ENCODE measurements at places on chromosomes 7 and 10.

GRCh38 chr7:12013983-12014382 is 182.0 kb upstream of the THSD7A start:
- no peak for DNase-seq

- DNase-seq = no peak
Measured at GRCh38 chr10:23338155-23338828, 6.3 kb downstream of the C10orf67 start.

GRCh38 chr10:72297281-72297804 is 23.6 kb downstream of the DDIT4 start:
- peak; percentile 99 for DNase-seq

- DNase-seq = no peak
Measured at GRCh38 chr10:101560298-101561067, 27.6 kb downstream of the POLL start.

- no peak for DNase-seq
Measured at GRCh38 chr7:138188290-138188858, 112.1 kb downstream of the AKR1D1 start.

- no peak for DNase-seq
Measured at GRCh38 chr7:42127232-42127622, 109.8 kb downstream of the GLI3 start.

DNA sequence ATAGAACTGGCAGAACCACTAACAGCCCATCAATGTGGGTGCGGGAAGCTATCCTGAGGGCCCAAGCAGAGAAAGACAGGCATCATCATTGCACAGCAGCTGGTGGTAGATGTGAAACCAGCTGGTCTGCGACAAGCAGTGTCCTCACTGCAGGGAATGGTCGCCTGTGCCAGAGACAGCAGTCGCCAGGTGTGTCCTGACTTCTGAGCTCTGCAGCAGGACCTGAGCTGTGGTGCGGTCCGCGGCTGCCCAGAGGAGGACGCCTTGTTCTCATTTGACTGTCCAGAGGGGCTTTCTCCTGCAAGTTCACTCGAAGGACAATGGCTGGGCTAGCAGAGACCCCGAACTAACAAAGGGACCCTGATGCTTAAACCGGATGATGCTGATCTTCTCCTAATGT is 97.4 kb downstream of the LRRC18 start:
- no peak for DNase-seq

DNA sequence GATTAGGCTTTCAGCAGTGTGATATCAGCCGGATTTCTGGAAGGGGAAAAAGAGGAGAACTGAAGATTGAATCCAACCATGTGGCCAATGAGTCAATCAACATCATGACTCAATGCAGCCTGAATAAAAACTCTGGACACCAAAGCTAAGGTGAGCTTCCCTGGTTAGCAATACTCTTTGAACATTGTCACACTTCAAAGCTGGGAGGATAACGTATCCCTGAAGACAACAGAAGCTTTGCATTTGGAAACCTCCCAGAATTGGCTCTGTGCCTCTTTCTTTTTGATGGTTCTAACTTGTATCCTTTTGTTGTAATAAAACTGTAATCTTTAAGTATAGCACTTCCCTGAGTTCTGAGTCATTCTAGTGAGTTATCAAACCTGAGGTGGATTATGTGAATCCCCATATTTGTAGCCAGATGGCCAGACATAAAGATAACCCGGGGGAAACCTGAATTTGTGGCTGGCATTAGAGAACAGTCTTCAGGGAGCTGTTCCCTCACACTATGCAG is 284.4 kb downstream of the IPMK start:
- DNase-seq = no peak

GRCh38 chr7:7157177-7157886 is 25.0 kb upstream of the C1GALT1 start:
- peak; percentile 84 for DNase-seq

DNA sequence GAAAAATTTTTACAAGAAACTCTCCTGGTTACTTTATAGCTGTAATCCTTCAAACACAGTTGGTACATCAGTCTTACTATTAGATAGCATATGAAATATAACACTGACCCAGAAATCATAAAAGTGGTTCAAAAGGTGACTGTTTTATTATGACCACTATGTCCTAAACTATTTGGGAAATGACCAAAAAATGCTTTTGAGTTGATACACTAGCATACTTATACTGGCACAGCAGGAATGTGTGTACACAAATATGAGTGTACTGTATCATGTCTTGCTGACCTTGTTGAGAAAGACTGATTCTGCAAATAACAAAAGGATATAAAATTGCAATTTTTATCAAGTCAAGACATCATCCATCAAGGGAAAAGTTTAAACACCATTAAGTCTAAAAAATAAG is 24.3 kb downstream of the CSTF2T start:
- no peak for DNase-seq

DNA sequence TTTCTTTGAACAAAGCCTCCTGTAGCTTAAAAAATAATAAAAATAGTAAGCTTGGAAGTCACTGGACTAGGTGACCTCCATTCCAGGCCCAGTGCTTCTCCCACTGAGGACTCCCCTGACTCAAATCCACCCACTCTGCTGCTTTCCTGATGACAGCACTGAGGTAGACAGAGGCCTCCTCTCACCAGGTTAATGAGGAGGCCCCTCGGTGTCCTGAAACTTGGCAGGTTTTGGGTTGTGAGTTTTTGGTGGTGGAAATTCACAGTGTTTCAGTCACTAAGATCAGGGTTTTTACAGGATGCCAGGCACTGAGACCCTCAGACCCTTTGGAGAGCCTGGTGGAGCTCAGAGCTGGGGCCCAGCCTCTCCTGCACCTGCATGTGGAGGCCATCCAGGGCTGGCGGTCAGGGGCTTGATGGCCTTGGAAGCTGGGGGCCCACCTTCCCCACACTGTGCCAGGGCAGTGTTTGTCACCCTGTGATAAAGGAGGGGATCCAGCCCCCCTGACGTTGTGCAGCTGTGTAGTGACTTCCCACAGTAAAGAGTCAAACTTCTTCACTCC is 19.1 kb downstream of the TSPAN14 start:
- no peak for DNase-seq

GRCh38 chr10:63466144-63466935 is 563 bp upstream of the JMJD1C start:
- DNase-seq = no peak

DNA sequence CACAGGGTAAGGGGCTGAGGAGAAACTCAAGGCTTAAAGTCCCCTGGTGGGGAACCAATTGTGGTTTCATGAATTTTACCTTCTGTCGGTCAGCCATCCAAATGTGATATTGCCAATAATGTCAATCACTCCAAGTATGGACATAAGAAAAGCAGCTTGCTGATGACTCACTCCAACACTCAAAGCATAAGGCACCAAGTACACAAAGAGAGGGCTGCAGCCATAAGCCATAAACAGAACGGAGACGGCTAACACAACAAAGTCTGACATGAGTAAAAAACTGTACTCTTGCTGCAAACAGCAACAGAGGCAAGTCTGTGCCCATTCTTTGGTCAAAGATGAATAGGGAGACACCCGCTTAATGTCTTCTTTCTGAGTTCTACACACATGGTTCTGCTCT is 24.2 kb downstream of the IFIT5 start:
- DNase-seq = no peak

DNA sequence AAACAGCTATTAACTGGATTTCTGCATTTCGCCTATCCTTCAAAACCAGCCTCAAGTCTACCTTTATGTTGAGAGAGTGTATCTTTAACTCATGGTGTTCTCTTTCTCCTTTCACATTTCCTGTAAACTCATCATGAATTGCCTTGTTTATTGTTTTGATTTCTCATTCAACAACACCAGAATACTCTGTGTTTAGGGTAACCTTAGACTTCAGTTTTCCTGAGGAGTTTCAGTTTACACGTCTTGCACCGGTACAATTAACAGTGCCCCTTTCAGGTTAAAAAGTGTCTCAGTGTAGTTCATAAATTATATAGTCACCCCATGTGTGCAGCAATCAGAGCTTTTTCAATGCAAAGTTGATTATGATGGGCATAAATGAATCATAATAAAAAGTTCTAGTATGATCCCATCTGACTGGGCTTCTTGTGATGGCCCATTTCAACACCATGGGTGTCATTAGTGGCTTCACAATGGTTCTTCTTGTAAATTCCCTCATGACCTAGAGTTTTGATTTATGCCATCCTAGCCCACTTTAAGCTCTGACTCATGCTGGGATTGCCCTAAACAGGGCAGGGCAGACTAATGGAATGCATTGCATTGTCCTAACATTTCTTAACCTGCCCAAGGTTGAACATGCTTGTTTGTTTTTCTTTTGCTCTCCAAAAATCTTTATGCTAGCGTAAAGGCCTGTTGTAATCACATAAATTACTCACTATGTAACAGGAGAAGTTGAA is 22.0 kb downstream of the ITGB8 start:
- no peak for DNase-seq

DNA sequence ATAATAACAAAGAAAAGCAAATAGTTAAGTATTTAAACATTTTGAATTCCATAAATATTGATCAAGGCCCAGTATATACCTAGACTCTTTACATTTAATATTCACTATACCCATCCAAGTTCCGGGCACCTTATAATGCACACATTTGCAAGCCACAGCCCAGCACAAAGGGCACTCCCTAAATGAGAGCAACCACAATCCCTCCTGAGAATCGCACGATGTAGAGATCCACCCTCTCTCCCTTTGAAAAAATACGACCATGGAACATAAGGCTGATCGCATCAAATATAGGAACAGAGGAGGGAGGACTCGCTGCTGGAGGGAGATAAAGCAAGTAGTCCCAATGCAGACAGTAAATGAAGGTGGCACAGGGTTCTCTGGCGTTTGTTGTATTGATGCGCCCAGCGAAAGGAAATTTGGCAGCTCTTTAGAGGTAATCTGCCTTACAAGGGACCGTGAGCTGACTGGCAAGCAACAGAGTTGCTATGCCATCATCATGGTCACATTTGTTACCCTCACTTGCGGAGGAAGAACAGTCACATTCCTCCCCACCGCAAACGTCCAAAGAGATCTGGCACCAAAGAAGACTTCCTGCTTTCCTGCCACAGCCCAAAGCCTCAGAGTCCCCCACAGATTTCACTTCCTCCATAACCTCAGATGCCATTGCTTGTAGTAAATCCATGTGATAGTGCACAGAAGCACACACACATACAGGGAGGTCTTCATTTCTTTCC is 16.1 kb upstream of the TAS2R40 start:
- DNase-seq = peak; percentile 33

- no peak for DNase-seq
Measured at GRCh38 chr10:93461807-93462178, 20.3 kb downstream of the MYOF start.

DNA sequence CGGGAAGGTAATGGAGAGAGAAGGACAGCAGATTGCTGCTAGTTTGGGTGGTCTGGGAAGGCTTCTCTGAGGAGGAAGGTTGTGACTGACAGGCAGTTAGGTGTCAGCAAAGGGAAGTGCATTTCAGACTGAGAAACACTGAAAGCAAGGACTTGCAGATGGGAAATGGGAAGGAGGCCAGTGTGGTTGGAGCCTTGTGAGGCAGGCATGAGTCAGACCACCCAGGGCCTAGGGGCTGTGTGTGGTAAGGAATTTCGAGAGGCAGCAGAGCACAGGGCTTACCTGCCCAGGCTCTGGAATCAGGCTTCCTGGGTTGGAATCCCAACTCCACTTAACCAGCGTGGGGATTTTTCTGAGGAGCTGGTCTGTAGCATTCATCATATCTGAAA is 53.5 kb downstream of the NRF1 start:
- DNase-seq = no peak

- DNase-seq = peak; percentile 45
Measured at GRCh38 chr10:80662429-80663261, 124.9 kb downstream of the SH2D4B start.

GRCh38 chr7:86790383-86790782 is 146.7 kb downstream of the GRM3 start:
- DNase-seq = no peak

GRCh38 chr10:23558361-23558799 is 119.5 kb downstream of the OTUD1 start:
- DNase-seq = no peak

DNA sequence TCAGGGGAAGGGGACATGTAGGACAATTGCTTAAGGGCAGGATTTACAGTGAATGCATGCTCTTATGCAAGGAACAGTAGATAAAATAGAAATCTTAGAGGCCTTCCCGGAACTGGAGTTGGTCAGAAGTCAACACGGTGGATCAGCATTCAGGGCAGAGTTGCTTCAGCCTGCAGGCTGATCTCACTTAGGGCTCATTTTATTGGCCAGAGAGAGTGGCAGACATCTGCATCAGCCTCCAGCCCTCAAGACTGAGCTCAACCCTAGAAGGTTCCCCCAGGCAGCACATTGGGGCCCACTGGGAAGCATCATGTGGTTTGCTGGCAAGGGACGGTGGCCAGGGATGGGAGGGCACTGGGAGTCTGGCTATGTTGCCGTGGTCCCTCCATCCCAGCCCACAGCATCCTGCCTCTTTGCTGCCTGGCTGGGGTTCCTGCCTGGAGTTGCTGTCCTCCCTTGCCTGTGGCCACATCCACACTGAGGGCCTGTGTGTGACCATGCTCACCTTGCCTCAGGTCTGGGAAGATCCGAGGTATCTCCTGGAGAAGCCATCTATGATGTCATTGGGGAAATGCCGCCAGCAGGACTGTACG is 13.0 kb downstream of the SCART1 start:
- no peak for DNase-seq

- DNase-seq = no peak
Measured at GRCh38 chr7:142513178-142513955, 235.9 kb upstream of the PRSS1 start.

- no peak for DNase-seq
Measured at GRCh38 chr10:11166550-11166949, 148.9 kb downstream of the CELF2 start.

DNA sequence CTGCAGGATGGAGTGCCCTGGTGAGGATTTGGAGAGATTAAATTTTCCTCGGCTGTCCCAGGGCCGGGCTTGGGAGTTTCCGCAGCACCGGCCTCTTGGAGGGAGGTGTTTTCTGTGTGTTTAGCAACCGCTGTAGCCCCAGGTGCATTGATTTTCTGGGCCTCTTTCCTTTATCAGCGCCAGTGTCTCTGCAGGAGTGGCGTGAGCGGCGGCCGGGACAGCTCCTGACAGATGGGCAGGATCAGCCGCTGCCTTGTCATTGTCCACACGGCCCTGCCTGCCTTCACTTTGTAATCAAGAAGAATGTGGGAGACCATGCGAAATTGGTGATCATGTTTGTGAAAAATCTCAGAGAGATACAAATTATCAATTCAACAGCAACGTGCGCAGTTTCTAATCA is 32.4 kb downstream of the NKX6-2 start:
- DNase-seq = no peak
